Tongue (tissue), 3 donors: ENCODE measurements at places on chromosomes 5 and 9. TPM values are rescaled to one million over a fixed set of nuclear protein-coding genes. Genes with fewer than 3 reads are reported as not detected.

FGD3 gene
- total RNA-seq = 7.1 TPM

PLCXD3 gene
- under 0.01 TPM for total RNA-seq

HABP4 gene
- total RNA-seq = 14.6 TPM

DAB2IP gene
- total RNA-seq = 41.9 TPM

NTNG2 gene
- 1.3 TPM for total RNA-seq

DNA sequence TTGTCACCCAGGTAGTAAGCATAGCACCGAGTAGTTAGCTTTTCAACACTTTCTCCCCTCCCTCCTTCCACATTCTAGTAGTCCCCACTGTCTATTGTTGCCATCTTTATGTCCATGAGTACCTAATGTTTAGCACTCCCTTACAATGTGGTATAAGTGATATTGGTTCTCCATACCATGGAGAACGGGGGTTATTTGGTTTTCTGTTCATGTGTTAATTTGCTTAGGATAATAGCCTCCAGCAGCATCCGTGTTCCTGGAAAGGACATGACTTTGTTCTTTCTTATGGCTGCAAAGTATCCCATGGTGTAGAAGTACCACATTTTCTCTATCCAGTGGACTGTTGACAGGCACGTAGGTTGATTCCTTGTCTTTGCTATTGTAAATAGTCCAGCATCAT is 353.9 kb downstream of the ADGRV1 start:
- no peak for DNase-seq

DNA sequence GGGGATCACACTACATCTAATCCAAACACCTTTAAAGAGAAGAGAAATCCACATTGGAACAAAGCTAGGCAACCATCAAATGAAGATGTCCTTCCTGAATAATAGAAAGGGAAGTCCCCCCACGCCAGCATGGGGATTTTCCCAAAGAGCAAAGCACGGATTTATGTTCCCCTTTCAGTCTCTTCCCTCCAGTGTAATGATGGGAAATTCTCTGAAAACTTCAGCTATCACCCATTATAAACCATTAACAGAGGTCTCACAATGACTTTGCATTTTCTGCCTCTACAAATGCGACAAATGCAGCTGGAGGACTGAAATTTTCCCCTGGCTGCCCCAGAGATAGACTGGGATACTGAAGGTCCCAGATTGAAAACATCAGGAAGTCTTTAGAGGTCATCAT is 368.7 kb downstream of the EFNA5 start:
- no peak for DNase-seq

- DNase-seq = peak; percentile 94
These were observed 22.1 kb downstream of the P4HA2 start for GRCh38 chr5:132205385-132206125.

DNA sequence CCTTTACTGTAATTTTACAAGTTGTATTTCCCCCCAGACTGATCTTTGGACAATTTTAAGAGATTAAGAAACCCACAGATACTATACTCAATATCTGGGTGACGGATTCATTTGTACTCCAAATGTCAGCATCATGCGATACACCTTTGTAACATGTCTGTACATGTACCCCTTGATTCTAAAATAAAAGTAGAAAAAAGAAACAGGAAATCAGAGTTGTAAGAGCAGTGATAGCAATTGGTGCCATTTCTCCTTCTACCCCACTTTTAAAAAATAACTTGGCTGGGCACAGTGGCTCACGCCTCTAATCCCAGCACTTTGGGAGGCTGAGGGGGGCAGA is 116.9 kb downstream of the FGF1 start:
- DNase-seq = no peak

DNA sequence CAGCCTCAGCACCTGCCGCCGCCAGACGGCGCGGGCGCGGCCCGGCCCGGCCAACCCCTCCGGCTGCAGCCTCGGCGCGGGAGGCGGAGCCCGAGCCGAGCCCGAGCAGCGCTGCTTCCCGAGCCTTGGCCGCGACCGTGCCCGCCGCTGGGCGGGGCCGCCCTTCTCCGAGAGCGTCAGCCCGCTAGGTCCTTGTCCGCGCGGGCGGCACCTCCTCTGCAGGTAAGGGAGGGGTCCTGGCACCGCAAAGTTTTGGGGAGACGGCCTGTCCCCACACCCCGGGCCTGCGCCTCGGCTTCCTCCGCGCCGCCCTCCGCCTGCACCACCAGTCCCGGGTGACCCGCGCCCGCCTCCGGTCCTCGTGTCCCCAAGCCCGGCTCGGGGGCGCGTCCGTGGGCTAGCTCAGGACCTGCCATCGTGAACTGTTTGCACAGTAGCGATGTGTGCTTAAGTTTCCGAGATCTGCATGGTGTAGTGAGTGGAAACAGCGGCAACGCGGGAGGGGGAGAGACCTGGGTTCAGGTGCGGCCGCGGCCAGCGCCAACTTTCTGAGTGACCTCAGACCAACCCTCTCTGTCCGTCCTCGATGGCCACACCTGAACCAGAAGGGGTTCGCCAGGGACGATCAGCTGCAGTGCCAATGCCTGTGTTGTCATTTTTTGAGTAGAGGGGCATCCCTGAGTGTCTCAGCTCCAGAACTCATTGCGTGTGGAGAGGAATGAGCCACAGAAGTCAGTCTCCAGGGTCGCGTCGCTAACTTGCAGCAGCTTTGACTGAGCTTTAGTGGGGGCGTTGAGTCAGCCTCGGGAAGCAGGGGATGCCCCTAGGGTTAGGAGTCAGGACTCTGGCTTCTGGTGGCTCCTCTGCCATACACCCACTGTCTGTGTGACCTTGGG is at the start of gene FRMPD1:
Gene FRMPD1, plus strand, starts transcription at position 82 of the 896 bp plus-strand sequence. CDS start 41,688 bp downstream, outside the sequence.
- DNase-seq = peak; percentile 89

- DNase-seq = no peak
These were observed 57.9 kb downstream of the KIAA1958 start for GRCh38 chr9:112544477-112544876.

DNA sequence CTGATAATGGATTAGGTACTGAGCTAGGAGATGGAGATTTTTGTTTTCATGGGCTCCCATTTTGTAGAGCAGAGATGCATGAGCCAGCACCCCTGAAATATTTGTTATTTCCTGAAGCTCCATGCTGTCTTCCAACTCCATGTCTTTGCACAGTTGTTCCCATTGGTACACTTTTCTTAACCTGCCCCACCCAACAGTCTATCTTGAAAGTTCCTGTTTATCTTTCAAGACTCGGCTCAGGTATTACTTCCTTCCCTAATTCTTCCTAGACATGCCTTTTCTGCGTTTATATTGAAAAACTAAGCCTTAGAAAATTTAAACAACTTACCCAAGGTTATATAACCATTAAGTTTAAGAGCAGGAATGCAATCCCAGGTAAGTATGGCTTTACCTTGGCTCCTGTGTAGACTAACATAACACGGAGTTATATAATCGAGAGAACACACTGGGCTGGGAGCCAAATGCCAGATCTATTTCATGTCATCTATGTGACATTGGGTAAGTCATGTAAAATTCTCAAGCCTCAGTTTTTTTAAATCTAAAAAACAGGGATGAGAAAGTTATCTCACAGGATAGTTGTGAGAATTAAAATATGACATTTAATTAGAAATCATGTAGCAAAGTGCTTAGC is 67.4 kb downstream of the LIX1 start:
- no peak for DNase-seq

DNA sequence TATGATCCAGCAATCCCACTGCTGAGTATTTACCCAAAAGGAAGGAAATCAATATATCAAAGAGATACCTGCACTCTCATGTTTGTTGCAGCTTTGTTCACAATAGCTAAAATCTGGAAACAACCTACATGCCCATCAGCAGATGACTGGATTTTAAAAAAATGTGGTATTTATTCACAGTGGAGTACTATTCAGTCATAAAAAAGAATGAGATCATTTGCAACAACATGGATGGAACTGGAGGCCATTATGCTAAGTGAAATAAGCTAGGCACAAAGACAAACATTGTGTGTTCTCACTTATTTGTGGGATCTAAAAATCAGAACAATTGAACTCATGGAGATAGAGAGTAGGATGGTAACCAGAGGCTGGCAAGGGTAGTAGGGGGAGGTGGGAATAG is 33.1 kb downstream of the CYSTM1 start:
- DNase-seq = no peak

- peak; percentile 67 for DNase-seq
These were observed 90.8 kb downstream of the ERCC6L2 start for GRCh38 chr9:95966306-95966705.

GRCh38 chr9:11457825-11458790 is 845.3 kb upstream of the PTPRD start:
- peak; percentile 36 for DNase-seq

- peak; percentile 54 for DNase-seq
These were observed 33.4 kb downstream of the ARHGAP26 start for GRCh38 chr5:142803428-142804125.

- no peak for DNase-seq
These were observed 43.2 kb downstream of the KIAA0825 start for GRCh38 chr5:94575196-94575595.

DNA sequence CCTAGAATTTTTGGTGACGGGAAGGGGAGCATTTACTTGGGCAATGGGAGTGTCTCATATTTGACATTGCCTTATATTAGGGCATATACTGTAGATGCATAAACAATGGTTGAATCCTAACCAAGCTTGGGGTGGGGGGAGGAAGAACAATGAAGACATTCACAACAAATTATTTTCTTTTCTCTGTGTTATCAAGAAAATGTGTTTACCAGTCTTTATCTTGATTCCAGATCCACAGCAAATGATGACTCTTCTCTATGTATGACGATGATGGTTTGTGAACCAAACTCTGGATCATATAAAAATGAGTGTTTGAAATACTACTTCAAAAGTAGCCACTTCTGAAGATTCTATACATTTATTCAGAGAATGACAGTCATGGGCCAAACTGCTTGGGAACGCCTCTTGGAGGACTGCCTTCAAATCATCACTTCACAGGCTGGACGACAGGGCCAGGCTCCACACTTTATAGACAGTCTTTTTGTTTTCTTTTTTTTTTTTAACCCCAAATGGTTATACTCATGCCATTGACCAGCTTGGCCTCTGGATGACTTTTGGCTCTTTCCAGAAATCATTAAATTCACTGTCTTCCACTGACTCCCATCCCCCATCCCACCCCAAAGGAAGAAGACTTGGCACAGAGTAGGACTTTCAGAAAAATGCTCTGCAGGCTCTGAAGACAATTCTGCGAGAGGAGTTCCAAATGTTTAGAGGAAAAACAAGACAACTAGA is 123.8 kb upstream of the LIFR start:
- DNase-seq = no peak

DNA sequence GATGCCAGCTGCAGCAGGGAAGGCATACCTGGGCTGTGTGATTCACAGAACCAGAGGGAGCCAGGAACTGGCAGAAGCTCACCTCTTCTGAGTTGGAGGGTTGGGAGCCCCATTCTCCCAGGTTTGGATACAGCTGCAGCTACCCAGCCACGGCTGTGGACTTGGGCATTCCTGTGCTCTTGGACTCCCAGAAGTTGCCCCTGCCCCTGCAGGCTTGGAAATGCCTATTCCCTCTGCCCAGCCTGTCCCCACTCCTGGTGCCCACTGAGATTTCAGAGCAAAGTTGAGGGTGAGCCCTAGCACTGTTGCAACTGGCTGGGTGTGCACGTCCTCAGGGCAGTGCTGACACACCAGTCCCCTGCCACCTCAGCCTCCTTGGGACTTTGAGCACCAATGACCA is 489.7 kb downstream of the SLCO4C1 start:
- no peak for DNase-seq

GRCh38 chr9:122015170-122015821 is 77.8 kb downstream of the TTLL11 start:
- DNase-seq = peak; percentile 41

GRCh38 chr9:127256324-127256723 is 8.2 kb upstream of the GARNL3 start:
- DNase-seq = no peak

DNA sequence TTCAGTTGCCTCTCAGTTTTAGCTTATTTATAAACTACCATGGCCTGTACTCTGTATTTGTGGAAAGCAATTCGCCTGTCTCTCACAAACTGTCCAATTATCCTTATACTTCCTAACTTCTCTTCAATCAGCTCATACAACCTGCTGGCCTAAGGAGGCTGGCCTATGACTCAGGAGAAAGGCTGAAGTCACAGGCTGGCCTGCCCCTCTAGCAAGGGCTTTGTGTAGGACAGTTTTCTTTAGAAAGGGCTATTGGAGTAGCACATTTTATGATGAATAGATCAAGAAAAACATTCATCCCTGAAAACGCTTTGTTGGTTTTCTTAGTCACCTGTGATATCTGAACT is 988.7 kb upstream of the ARRDC3 start:
- no peak for DNase-seq

- peak; percentile 83 for DNase-seq
These were observed 136.1 kb upstream of the CLINT1 start for GRCh38 chr5:157994906-157995519.

DNA sequence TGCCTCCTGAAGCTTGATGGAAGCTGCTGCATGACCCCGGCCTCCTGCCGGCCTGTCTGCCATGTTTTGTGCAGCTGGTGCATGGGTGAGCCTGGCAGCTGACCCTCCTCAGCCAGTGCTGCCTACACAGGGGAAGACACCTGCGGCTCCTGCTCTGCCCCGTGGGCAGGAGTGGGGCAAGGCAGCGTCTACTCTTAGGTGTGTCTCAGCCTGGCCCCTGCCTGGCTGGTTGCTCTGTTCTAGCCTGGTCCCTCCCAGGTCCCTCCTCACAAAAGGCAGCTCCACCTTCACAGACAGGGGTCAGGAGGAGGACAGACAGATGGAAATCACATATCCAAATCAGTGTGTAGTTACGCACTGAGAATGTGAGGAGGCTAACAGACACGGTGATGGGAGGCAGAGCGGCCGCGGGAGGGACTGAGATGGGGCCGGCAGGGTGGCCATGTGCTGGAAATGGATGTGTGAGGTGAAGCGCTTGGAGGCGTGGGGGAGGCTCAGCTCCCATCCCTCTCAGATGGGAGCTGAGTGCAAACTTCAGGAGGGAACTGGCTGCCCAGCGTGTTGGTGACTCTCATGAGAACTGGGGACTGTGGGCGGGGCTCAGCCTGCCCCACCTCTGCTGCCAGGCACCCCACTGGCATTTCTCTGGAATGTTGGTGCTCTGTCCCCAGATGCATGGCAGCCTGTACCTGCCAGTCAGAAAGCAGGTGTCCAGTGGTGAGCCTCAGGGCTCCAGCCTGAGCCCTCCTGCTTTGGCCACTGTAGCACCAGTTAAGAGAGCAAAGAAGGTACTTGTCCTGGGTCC is 43.4 kb downstream of the PPARGC1B start:
- DNase-seq = no peak

- no peak for DNase-seq
These were observed 33.1 kb downstream of the RASA1 start for GRCh38 chr5:87300744-87301143.
